ENCODE measurements at places on chromosomes 2 and 18.

- no peak for DNase-seq
Measured at GRCh38 chr2:67616749-67617148, 219.6 kb downstream of the ETAA1 start.

DNA sequence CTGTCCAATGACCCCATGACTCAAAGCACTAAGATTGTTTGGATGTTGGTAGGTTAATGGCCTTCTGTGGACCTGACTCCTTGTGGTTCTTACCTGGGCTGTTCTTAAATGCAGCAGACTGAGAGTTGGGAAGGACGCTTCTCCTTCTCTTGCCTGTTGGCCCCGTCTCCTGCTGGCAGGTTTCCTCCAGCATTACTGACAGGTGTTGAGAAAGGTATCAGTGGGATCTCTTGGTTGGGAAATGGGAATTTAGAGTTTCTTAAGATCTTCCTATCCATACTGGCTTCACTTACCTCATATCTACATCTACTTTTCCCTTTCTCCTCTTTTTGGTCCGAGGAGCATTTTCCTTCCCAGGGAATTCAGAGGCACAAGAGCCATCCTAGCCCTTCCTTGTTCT lies 57.9 kb downstream of the TET3 start:
- DNase-seq = no peak

- no peak for DNase-seq
Measured at GRCh38 chr2:202023904-202024266, 9.8 kb upstream of the FZD7 start.

GRCh38 chr18:2589345-2590068 lies 18.1 kb downstream of the NDC80 start:
- no peak for DNase-seq

DNA sequence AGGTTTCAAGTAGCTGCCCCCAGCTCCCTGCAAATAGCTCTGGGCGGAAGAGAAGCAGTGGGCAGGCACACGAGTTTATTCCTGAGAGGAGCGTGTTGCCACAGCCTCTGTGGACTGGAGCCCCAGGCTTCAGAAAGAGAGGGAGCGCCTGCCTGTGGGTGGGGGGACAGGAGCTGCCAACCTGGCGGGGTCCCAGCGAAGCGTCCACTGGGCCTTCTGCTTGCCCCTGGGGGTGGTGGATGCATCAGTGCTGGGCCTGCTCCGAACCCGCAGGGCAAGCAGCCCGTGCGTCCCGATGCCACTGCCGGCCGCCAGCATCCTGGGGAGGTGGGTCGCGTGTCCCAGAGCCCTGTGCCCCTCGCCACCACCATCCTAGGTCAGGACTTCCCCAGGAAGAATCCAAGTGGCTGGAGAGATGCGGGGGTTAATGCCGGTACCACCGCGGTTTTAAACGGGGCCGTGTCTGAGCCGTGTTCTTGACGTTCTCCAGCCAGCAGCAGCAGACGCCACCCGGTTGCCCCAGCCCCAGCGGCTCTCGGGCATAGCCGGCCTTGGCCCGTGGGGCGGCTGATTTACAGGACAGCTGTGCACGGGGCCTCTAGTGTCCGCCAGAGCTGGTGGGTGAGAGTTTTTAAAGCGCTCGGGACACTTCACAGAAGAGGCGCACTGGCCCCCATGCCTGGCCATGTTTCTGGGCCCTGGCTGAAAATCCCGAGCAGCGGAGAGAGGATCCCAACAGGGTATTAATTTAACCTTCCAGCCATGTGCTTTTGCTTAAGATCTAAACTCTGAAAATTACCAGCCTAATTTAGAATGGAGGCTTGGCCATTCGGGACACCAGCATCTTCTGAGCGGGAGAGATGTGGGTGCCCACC lies 84.7 kb downstream of the NFATC1 start:
- no peak for DNase-seq
